NCI-H2107 (cell line): ENCODE measurements at places on chromosomes 3 and 15.
A peak's percentile ranks its signal among the peaks of the same experiment; 100 is the strongest.

DNA sequence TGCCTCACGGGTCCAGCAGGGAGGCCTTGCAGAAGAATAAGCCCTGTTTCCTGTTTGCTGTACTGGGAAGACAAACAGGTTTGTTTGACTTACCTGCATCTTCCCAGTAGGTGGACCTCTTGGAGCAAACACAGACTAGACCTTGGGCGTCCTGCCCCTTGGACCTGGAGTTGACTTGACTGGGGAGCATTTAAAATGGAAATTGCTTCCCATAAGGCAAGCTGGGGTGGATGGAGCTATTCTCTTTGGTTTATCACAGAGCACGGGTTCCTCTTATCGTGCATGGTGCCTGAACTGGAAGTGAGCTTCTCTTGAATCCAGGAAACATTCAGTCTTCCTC is 151.4 kb downstream of the RPLP1 start:
- no peak for DNase-seq

DNA sequence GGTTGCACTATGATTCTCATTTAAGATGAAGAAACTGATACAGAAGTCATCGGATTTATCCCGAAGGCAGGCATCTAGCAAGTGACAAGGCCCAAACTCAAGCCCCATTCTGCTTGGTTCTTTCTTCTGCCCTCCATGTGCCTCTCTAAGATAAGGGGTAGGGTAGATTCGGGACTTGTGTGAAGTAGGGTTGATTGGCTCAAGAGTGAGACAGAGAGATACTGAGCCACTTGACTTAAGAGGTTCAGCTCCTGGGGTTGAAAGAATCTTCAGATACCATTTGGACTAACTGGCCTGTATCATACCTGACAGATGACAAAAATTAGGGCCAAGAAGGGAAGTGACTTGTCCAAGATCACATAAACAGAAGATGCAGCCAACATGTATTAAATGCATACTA is 891 bp downstream of the RFT1 start:
- no peak for DNase-seq

GRCh38 chr3:134083626-134084241 is 54.0 kb upstream of the SLCO2A1 start:
- no peak for DNase-seq

GRCh38 chr15:73437543-73438109 is 5.3 kb upstream of the REC114 start:
- DNase-seq: no peak

GRCh38 chr3:147411238-147411814 is 2.2 kb downstream of the ZIC1 start:
- DNase-seq: no peak

DNA sequence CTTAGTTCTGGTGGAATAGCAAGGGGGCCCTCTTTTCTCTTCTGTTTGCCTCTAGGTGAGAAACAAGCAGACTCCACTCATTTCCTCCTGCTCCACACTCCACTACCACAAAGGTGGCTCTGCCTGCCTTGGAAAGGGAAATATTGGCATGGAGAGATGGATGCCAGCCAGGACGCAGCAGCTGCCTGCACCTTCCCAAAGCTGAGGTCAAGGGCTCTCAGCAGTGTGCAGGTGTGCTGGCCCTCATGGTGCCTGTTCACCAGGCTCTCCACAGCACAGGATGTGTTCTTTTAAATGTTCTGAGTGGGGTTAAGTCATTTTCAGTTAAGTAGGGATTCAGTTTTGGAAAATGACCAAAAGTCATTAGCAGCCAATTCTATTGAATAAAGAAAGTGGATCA is 211.2 kb upstream of the STRIT1 start:
- peak; percentile 55 for DNase-seq
